ENCODE measurements at places on chromosomes 12 and 14. TPM values are rescaled to one million over a fixed set of nuclear protein-coding genes. Genes with fewer than 3 reads are reported as not detected.

- peak; percentile 0 for DNase-seq
These were observed 63.9 kb downstream of the SYT1 start for GRCh38 chr12:78928200-78929074.

- DNase-seq = no peak
These were observed 293.6 kb downstream of the AKAP6 start for GRCh38 chr14:32622742-32623141.

GRCh38 chr12:33047666-33048065, 151.1 kb upstream of the PKP2 start:
- no peak for DNase-seq

DNA sequence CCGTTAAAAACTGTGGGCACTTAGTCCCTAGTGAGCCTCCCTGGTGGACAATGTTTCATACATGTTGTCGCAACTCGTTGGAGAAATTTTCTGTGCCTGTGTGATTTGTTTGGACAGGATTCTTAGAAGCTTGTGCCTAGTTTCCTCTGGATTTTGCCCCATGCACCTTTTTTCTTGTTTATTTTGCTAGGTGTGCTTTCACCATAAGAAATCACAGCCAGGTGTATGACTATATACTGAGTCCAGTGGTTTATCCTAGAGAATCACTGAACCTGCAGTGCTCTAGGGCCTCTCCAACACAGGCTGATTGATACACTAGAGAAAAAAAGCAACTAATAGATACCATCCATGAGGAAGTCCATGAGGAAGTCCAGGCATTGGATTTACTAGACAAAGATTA, 33.1 kb upstream of the OASL start:
- no peak for DNase-seq

GRCh38 chr12:73266206-73266605, 994.0 kb downstream of the TRHDE start:
- DNase-seq = no peak

DNA sequence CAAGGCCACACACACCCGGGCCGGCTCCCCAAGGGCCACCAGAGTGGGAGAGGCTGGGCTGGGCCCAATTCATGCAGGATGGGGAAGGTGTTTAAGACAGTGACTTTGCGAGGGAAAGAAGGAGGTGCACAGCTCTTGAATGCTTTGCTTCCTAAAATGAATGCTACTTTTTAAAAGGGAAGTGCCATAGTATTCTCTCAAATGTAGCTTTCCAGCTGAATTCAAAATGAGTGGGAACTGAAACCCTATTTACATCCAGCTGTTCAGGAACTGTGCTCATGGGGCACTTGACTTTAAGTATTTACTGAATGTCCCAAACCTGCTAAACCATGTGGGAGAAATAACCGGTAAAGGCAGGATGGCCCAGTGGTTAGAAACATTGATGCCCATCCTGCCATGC, 7.6 kb downstream of the ITPK1 start:
- no peak for DNase-seq

DNA sequence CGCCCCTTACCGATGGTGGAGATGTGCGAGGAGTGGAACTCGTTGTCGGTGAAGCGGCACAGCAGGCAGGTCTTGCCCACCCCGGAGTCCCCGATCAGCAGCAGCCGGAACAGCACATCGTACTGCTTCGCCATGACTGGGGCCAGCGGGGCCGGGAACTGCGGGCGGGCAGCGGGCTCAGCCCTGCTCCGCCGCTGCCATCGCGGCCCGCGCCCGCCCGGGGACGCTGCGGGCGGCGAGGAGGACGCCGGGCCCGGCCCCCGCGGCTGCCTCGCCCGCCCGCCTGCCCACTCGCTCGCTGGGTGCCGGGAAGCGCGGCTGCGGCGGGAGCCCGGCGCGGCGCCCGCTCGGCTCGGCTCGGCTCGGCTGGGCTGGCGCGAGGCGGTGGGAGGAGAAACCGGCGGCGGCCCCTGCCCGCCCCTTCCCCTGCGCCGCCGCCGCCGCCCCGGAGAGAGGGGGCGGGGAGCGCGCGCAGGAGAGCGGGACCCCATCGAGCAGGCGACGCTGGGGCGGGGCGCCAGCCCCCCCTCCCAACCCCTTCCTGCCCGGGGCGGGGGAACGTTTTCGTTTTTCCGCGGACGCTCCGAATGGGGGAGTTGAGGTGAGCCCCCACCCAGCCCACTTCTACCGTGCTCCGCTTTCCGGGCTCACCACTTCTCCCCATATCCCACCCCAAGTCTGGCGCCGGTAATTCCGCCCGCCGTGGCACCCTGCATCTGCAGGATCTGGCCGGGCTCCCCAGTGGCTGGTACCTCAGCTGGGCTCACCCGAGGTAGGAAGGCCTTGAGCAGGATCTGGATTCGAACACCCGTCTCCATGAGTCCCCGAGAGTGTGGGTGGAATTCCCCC, at the start of gene RAB15:
RAB15 (minus strand) TSS at position 394 of the 849 bp plus-strand sequence; CDS start at position 134, 260 bp downstream.
- DNase-seq = peak; percentile 27

GRCh38 chr14:65486863-65487262, 74.3 kb downstream of the FUT8 start:
- no peak for DNase-seq

DNA sequence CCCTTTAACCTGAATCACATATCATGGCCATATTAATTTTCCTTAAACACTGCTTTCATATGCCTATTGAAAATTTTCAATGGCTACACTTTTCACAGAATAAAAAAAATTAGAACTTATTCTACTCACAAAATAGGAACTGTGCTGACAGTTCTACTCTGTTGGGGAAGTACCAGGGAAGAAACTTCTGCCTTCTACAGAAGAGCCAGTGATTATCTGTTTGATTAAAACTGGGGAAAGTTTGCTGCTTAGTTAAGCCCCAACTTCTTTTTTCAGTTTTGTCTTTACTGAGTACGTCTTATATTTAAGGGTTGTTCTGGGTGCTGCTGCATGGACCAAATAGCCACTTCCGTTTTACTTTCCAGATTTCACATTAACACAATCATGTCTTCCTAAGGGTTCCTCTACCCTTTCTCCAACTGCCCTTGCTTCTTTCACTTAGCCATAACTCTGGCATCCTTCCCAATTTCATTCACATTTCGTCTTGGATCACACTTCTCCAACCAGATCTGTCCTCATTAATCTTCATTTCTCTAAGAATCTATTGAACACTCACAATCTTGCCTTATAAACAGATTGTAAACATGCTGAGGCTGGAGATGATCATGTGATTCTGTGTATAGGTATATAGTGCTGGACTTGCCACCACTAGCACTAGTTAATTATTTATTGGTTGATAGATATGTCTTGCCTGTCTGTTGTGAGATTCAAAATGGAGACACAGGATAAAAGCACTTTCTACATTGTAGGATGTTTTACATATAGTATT, 1.9 kb upstream of the SEL1L start:
- DNase-seq = no peak

- DNase-seq = no peak
These were observed 11.9 kb upstream of the TCP11L2 start for GRCh38 chr12:106290666-106291065.

GRCh38 chr12:49314811-49315210, 8.2 kb upstream of the TROAP start:
- DNase-seq = no peak

DNA sequence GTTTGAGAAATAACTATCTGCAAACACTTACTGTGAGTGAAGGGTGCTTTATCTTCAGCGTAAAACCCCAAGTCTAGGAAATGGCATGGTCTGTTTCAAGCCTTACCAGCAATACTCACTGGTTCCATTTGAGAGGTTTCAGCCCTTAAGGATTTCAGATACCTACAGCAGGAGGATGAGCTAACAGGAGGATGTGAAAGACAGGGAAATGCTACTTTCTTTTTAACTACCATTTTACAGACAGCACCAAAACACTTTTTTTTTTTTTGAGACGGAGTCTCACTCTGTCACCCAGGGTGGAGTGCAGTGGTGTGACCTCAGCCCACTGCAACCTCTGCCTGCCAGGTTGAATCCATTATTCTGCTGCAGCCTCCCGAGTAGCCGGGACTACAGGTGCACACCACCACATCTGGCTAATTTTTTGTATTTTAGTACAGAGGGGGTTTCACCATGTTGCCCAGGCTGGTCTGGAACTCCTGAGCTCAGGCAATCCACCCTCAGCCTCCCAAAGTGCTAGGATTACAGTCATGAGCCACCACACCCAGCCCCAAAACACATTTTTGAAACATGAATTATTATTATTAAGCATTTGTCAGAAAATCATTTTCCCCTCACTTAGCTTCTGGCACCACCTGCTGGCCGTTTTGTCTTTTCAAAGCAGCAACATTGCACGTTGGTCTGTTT, 4.6 kb downstream of the MTRFR start:
- peak; percentile 81 for DNase-seq

DNA sequence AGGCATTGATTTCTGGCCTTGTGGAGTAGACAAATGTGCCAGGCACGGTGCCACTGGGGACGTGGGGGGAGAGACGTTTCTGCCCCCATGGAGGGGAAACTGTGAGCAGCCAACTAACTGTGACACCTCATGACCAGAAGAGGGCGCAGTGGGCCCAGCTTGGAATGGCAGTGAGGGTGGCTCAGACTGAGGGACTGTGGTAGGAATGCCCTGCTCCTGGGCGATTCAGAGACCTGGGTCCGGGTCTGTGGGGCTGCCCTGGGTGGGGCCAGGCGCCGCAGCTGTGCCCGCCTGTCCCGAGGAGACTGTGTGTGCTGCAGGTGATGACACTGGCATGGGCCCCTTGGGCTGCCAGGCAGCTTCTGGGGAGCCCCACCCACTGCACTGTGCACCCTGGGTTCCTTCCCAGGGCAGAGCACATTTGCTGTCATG, 60.6 kb downstream of the SLC25A47 start:
- peak; percentile 62 for DNase-seq

DNA sequence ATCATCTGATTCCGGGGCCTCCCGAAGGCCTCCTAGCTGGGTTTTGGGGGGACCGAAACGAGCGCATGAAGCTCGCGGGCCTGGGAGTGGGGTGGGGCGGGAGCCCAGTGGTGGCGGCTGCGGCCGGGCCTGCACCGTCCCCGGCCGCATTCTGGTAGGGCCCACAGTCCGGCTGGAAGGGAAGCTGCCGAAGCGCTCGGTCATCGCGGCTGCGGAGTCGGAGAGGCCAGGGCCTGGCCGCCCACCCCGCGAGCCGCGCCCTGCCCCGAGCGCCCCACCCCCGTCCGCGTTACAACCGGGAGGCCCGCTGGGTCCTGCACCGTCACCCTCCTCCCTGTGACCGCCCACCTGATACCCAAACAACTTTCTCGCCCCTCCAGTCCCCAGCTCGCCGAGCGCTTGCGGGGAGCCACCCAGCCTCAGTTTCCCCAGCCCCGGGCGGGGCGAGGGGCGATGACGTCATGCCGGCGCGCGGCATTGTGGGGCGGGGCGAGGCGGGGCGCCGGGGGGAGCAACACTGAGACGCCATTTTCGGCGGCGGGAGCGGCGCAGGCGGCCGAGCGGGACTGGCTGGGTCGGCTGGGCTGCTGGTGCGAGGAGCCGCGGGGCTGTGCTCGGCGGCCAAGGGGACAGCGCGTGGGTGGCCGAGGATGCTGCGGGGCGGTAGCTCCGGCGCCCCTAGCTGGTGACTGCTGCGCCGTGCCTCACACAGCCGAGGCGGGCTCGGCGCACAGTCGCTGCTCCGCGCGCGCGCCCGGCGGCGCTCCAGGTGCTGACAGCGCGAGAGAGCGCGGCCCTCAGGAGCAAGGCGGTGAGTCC, at the start of gene KLC1:
KLC1 (plus strand) TSS at position 528 of the 819 bp plus-strand sequence. CDS start 25,354 bp downstream, outside the sequence.
- DNase-seq = peak; percentile 71

DNA sequence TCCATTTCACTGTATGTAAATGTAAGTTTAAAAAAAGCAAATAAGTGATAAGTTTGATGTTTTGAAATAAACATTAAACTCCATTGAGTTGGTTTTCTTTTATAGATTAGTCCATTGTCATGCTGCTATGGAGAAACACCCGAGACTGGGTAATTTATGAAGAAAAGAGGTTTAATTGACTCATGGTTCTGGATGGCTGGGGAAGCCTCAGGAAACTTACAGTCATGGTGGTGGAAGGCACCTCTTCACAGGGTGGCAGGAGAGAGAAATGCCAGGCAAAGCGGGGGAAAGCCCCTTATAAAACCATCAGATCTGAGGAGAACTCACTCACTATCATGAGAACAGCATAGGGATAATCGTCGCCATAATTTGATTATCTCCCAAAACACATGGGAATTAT, 48.4 kb upstream of the OXA1L start:
- no peak for DNase-seq

DNA sequence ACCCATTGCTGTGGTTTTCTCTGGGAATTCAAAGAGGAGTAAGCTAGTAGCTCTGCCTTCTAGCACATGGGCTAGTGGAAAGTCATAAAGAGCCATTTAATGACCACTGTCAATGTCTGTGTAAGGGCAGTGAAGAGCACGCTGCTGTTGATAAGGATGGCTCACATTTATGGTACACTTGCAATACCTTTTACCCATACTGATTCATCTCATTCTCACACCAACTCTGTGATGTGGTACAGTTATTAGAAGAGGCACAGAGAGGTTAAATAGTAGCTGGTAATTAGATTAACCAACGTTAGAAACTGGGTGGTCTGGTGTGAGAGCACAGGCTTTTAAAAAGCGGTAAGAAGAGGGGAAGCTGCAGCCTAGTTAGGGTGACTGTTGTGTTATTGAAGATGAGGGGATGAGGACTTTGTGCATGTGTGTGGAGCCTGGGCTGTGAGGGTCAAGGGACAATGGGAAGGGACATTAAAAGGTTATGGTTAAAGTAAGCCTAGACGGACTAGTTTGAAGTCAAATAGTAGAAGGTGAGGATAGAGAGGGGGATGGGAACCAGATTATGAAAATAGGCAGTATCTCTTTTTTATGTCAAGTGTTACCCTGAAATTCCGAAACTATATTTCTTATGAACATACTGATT, 25.2 kb downstream of the RASSF3 start:
- DNase-seq = no peak

DNA sequence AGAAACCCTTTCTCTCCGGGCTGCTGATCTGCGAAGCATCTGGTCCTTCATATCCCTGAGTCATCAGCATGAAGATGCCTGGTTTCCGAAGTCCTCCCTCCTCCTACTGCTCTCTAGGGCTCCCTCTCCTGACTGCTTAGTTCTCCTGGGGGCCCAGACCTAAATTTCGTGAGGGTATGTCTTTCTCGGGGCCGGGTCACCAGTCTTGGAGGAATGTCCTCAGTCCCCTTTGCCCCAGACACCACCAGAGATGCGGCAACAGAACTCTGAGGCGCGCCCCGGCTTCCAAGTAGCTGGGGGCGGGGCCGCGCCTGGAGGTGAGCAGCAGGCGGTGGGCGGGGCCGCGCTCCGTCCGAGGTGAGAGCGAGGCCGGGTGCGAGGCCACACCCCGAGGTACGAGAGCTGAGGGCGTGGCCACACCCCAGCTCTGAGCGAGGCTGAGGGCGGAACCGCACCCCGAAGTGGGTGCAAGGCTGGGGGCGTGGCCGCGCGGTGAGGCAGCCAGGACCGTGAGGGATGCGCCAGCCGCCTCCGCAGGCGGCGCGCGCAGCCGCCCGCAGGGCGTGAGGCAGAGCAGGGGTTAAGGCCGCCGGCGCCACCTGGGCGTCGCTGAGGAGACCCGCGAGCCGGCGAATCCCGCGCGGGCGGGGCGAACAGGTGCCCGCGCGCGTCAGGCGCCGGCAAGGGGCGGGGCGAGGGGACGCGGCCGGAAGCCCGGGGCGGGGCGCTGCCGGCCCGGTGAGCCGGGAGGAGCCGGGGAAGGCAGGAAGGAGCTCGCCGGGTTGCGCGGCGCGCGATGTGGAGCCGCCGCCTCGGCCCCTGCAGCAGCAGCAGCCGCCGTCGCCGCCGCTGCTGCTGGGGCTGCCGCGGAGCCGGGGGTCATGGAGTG, at the start of gene BICDL1:
BICDL1 (plus strand) TSS at position 765 of the 889 bp plus-strand sequence. CDS start 633 bp downstream, outside the sequence.
- peak; percentile 30 for DNase-seq

RNASE13 gene
- total RNA-seq = not detected

DNAJC22 gene
- total RNA-seq = 2.6 TPM

ADCY4 gene
- 18.1 TPM for total RNA-seq

SLC2A13 gene
- total RNA-seq = 18.7 TPM

CFAP251 gene
- 6.8 TPM for total RNA-seq

SMIM41 gene
- total RNA-seq = 0.43 TPM

PROX2 gene
- total RNA-seq = under 0.01 TPM

TAS2R8 gene
- 0.43 TPM for total RNA-seq

SDR9C7 gene
- total RNA-seq = not detected

MSRB3 gene
- total RNA-seq = 89.2 TPM

Measured in fibroblast of villous mesenchyme (primary cell).